ENCODE measurements at places on chromosomes 5 and 9.
A peak's percentile ranks its signal among the peaks of the same experiment; 100 is the strongest.

- DNase-seq, result no peak
Observed at GRCh38 chr9:129262261-129262660, 84.2 kb upstream of the IER5L start.

DNA sequence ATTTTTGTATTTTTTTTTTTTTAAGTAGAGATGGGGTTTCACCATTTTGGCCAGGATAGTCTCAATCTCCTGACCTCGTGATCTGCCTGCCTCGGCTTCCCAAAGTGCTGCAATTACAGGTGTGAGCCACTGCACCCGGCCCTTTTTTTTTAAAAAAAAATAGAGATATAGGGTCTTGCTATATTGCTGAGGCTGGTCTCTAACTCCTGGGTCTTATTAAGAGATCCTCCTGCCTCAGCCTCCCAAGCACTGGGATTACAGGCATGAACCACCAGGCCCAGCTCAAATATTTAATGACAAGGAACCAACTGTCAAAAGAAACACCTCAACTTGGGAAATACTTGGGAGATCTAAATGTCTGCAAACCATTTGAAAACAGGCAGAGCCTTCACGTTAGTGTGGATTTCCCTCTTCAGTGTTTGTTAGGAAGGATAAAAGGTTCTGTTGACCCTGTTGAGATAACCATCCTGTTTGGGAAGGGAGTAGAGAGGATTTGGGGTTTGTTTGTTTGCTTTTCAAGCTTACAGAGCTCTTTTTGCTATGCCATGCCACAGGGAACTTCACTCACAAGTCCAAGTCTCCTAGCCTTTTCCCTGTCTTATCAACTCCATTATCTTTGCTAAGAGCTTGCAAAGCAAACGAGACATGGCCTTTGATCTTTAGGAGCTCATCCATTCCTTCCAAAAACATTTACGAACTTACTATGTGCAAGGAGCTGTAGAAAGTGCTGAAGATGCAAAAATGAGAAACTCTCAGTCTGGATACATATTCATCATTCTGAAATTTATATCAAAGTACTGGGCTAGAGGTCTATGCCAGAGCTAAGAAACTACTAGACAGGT is 7.5 kb downstream of the FAXDC2 start:
- DNase-seq, result no peak

GRCh38 chr5:90557391-90557790 is 1.2 kb upstream of the ADGRV1 start:
- DNase-seq, result no peak

DNA sequence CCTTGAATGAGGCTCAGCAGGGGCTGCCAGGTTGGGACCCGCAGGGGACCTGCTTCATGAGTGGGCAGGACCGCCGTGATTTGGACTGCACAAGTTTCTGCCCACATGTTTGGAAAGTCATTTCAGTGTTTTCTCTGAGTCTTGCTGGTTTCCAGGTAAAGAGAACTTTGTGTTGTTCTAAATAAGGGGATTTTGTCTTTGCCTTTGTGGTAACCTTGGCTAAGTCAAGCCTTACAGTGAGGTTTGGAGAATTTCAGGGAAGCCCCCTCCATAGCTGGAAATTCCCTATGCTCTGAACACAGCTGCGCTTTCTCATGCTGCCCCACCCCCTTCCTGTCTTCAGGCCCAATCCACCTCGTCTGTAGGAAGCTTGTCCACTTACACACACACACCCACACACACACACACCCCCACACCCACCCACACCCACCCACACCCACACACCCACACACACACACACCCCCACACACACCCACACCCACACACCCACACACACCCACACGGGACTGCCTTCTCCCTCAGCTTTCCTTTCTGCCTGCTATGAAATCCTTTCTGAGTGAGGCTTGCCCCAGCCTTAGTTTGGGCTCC is 270.1 kb downstream of the HSPA4 start:
- DNase-seq, result no peak

DNA sequence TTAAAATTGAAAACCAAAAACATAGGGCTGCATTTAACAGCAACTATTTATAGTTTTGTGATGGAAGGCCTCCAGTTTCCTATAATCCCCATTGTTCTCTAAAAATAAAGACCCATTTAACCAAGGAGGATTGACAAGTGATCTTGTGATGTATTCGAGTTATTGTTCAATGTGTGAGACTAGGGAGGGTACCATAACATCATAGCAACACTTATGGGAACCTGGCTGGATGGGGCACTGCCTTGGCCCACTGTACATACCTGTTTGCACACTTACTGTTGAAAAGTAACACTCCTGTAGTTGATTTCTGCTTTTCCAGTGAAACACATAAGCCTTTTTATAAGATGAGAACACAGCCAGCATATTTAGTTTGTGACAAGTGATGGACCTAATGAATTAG is 32.3 kb downstream of the MACIR start:
- peak; percentile 97 for DNase-seq

All from pons (tissue), 1 donor.